ENCODE measurements at places on chromosomes 16 and 17.

DNA sequence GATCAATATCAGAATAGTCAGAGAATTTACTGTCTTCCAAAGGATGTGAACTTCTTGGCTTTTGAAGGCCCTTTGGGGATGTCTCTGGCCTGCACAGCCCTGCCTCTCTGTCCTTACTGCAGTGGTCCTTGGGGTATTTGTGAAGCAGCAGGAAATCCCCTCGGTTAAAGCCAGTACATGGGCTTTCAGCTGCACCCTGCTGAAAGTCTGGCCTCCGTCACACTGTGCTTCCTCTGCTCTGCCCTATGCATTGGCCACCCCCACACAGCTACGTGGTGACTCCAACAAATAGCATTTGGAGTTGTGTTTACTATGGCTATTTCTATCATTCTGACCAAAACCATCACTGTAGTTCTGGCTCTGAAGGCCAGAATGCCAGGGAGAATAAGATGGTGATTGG, 21.2 kb downstream of the SYCE1L start:
- no peak for DNase-seq

DNA sequence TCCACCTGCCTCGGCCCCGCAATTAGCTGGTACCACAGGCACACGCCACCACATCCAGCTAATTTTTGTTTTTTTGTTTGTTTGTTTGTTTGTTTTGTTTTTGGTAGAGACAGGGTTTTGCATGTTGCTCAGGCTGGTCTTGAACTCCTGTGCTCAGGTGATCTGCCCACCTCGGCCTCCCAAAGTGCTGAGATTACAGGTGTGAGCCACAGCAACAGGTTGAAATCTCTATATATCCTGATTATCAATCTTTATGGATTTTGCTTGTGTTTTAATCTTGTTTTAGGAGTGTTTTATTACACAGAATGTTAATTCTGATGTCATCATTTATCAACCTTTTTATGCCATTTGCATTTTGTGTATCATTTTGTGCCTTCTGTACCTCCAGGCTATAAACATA, 48.2 kb downstream of the RAB11FIP4 start:
- no peak for DNase-seq

DNA sequence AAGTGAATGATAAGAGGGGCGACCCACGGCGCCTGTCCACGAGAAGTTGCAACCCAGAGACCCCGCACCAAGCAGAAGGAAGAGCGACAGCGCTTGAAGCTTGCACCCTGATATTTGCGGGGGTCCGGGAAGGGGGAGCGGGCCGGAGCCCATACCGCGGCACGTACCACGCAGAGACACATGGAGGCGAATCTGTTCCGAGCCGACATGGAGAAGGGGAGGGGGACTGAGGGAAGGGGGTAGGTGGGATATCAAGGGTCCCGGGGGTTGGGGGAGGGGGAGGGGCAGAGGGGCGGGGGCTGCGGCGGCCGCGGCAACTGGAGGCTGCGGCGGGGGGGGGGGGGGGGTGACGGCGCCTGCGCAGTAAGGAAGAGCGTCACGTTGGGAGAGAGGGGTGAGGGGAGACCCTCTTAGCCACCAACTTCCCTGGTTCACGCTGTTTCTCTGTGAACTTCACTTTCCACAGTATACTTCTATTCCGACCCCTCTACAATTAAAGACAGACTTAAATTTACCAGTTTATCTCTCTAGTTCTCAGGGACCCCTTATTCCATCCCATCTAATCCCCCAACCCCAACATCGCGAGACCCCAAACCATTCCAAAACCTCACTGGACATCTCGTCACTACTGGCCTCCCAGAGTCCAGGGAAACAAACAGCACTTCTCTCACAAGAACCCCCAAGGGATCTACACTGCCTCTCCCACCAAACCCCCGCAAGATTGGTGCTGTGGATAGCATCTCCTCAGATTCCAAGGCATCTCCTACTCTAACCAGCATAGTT, 8.0 kb downstream of the DLG4 start:
- DNase-seq = no peak

- no peak for DNase-seq
Observed at GRCh38 chr17:19398301-19399181, 11.6 kb upstream of the MFAP4 start.

- DNase-seq = no peak
Observed at GRCh38 chr17:74356646-74357465, 4.8 kb downstream of the BTBD17 start.

DNA sequence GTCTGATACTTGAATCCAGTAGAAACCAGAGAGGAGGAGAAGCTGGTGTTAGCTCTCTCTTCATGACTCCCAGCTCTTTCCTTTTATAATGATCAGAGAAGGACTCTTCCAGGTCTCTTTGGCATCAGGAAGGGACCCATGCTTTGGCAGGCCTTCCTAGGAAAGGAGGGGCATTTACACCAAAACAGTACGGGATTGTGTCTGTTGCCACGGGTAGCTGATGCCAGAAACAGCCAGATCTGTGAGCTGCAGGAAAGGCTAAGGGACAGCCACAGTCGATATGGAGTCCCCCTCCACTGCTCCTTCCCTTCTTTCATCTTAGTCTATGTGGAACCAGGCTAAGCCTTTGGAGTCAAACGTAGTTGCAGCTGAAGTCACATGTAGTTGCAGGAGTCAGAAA, 9.3 kb downstream of the CEP295NL start:
- no peak for DNase-seq

GRCh38 chr17:67528751-67529436, 151.8 kb downstream of the PITPNC1 start:
- DNase-seq = no peak

DNA sequence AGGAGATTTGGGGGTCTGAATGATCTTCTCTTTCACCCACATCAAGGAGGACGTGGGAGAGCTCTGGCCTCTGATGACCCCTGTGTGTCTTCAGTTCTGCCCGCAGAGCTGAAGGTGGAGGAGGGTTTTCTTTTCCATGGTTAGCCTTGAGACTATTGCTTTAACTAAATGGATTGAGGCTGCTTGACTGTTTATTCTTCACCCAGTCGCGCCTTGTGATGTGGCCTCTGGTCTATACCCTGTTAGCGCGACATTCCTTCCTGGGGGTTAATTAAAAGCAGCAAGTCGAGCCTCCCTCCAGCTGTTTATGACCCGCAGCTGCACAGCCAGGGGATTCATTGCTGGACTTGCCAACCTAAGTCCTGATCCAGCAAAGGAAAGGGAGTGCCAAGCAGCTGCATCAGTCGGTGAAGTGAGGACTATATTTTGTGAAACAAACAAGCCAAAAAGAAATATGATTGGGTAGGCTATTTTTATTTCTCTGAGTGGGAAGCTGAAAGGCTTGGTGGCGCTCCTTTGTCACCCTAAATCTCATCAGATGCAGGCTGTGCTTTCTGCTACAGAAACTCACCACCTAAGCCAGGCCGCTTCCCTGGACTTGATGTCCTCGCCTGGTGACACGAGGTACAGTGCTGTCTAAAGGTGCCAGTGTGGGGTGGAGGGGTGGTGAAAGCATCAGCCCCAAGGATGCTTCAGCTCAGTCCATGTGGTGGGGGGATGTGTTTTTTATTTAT, 11.0 kb upstream of the SEC14L1 start:
- no peak for DNase-seq

GRCh38 chr16:58644108-58644507, 14.5 kb upstream of the CNOT1 start:
- DNase-seq = no peak

GRCh38 chr17:77901481-77901880, 57.0 kb upstream of the TNRC6C start:
- DNase-seq = no peak

GRCh38 chr17:37098910-37099664, 150.3 kb downstream of the AATF start:
- no peak for DNase-seq

- peak; percentile 68 for DNase-seq
Observed at GRCh38 chr16:29738514-29738913, 7.3 kb downstream of the C16orf54 start.

DNA sequence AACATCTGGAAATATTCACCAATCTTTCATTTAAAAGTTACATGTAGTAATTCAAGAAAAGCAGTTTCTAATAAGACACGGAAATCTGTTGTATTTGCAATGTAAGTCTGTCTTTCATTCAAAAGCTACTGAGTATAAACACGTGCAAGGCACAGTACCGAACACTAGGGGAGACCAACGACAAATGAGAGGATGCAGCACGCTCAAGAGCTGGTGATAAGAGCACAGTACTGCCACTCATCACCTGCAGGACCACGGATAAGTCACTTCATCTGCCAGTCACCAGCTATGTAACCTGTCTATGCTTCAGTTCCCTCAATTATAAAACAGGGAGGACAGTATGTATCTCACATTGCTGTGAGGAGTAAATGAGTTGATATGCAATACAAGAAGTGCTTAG, 67.1 kb downstream of the CLEC18A start:
- DNase-seq = peak; percentile 54

- peak; percentile 21 for DNase-seq
Observed at GRCh38 chr17:43952724-43953666, 745 bp downstream of the PYY start.

GRCh38 chr17:75096082-75096625, 8.4 kb downstream of the SLC16A5 start:
- no peak for DNase-seq

DNA sequence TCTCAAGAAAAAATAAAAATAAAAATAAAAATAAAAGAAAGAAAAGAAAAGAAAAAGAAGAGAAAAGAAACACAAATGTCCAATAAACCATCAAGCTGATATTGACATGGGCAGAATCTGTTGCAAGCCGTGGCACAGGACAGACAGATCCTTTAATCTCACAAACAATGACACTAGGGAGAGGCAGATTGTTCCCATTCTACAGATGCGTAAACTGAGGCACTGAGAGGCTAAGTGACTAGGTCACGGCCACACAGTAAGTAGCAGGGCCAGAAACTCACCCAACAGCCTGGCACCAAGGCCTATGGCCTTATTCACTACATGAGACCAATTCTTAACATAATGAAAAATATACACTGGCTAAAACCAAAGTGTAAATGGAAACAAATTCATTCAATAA, 28.3 kb upstream of the ZFP90 start:
- no peak for DNase-seq

DNA sequence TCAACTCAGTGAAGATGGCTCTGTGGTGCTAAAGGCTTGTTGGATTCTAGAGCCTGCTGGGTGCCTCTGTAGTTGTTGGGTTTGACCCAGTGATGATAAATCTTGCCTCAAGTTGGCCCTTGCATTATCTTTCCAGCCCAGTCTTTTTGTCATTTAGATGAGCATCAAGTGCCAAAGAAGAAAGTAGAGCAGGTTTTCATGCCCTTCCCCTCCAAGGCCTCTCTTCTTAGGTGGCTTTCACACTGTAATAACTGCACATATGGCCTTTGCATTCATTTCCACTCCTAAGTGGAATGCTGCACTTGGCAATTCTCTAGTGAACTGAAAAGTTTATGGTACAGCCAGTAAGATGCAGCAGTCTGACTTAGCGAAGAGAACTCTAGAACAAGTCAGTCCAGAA, 165.1 kb downstream of the PHKB start:
- no peak for DNase-seq

- DNase-seq = no peak
Observed at GRCh38 chr16:8241408-8241807, 348.9 kb downstream of the TMEM114 start.

DNA sequence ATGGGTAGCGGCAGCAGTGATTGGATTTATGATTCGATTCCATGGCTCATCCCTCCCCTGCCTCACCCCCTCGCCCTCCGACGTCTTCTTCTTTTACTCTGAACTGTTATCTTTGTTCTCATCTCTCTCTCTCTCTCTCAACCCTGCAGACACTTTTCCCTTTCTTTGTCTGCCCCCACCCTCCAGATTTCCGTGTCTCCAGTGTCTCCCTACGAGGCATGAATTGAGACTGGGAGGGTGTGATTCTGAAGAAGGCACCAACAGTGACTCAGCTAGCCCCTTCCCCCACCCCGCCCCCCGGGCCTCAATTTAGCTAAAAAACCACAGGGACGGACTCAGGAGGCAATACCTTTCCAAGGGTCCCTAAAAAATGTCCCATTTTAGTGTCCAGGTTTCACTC, 47.6 kb upstream of the STH start:
- no peak for DNase-seq

DNA sequence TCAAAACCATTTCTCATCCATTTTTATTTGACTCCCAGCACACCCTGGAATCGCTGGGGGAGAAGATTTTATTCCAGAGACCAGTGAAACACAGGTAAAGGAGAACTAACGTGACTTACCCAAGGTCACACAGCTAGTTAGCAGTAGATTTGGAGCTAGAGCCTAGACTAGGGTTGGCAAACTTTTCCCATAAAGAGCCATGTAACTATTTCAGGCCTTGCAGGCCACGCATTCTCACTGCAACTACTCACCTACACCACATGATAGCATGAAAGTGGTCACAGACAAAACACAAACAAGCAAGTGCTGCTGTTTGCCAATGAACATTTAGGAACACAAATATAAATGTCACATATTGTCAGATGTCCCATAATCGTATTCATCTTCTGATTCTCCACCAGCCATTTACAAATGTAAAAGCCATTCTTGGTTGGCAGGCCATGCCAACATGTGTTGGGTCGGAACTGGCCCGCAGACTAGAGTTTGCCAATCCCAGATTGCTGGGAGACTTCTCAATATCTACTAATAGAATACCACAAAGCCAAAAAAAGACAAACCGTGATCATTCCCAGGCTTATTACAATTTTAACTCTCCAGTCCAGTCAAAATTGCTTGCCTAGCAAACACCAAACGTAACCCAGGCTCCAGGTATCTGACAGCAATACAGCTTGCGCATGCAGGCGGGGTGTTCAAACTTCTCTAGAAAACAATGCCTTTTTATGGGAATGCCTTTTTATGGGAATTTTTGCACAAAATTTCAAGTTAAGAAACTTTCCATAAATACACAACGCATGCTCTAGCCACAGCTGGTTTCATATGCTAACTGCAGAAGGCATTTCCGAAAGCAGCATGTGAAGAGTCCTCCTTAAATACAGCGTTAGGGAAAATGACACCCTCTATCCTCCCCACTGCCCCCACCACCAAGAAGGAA, 20.9 kb downstream of the ZFHX3 start:
- DNase-seq = no peak

DNA sequence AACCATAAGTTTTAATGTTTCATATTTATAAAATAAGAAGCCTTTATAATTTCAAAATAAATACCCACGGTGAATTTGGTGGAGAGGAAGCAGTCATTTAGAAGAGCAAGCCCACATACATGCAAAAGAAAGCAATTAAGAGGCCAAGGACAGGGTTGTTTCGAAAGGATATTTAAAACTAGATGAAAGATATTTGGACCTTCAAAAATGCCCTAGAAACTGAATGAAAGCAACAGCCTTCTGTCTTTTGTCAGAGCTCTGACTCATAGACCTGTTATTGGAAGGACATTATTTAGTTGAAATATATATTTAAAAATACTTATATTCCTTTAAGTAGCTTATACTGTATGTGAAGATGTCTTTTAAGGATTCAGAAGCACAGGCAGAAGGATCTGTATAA, 8.6 kb upstream of the METTL9 start:
- DNase-seq = no peak

DNA sequence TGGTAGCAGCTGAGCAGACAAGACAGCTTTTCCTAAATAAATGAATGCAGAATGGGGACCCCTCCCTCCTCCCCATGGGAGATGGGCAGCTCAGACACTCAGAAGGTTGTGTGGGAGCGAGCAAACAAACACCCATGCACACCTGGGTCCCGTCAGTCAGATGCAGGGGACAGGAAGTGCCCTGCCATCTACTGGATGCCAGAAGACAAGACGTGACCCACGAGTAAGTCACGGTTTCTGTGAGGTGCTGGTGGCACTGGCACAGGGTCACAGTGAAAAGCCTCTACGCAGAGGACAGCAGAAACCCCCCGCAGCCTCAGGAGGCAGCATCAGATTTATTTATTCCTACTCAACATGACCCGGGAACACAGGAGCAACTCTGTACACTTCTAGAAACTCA, 8.4 kb downstream of the HBQ1 start:
- DNase-seq = peak; percentile 42
